ENCODE measurements at places on chromosomes 6 and 20.

- no peak for DNase-seq
These were observed 5.3 kb upstream of the STX11 start for GRCh38 chr6:144144996-144145395.

- no peak for DNase-seq
These were observed 18.0 kb upstream of the DSE start for GRCh38 chr6:116352515-116353471.

DNA sequence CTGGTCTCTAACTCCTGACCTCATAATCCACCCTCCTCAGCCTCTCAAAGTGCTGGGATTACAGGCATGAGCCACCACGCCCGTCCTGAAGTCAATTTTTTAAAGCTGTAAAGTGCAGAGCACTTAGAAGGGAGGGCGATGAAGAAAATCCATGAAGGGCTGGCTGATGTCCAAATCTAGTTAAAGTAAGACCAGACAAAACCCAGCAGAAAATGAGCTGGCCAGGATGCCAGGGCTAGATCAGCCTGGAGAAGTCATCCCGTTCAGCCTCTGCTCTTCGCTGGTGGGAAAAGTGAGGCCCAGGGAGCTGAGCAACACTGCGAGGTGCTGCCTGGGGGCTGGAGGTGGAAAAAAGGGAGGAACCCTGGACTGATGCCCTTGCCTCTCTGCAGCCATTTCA, 3.1 kb downstream of the BPIFB4 start:
- DNase-seq, result no peak

DNA sequence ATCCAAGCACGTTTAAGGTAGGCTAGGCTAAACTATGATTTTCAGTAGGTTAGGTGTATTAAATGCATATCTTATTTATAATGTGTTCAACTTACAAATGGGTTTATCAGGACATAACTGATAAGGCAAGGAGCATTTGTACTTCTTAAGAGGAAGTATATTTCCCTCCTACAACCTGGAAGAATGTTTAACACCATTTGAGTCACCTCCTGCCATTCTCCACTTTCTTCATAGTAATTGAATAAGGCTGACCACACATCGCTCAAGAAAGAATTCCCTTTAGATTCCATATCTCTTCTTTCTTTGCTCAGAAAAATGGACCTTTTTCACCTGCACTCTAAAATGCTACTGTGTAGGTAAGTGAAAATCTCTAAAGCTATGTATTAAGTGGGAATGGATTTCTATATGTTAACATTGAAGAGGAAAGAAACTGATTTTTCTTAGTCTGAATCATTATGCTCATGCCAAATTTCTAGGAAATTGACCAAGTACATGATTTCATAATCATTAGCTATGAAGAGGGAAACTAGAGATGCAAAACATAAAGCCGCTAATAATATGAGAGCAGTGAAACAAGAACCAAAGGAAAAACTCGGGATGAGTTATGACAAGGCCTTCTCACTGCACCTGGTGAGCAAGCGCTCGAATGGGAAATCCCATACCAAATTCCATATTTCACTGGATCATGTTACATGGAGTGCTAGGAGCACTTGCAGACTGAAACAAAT, 210.4 kb downstream of the ALDH8A1 start:
- no peak for DNase-seq

GRCh38 chr6:56345376-56345995, 98.1 kb upstream of the COL21A1 start:
- DNase-seq, result no peak

Measured in femur (tissue), 1 donor.